ENCODE measurements at places on chromosomes 7 and 10.
A peak's percentile ranks its signal among the peaks of the same experiment; 100 is the strongest.

GRCh38 chr7:36633377-36633776, 90.9 kb downstream of the AOAH start:
- no peak for DNase-seq

- DNase-seq: no peak
These were observed 33.8 kb downstream of the PIK3AP1 start for GRCh38 chr10:96686514-96686913.

DNA sequence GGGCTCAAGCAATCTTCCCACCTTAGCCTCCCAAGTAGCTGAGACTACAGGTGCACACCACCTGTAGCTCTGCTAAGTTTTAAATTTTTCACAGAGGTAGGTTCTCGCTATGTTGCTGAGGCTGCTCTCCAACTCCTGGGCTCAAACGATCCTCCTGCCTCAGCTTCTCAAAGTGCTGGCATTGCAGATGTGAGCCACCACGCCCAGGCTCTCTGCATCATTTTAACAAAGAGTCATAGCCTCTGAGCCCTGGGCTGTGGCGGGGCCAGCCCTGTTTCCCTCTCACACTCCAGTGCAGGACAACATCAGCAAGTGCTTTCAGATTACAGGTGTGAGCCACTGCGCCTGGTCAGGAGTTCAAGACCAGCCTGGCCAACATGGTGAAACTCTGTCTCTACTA, 102.5 kb downstream of the COL26A1 start:
- no peak for DNase-seq

GRCh38 chr7:70392256-70392876, 739.6 kb upstream of the GALNT17 start:
- DNase-seq: peak; percentile 83

DNA sequence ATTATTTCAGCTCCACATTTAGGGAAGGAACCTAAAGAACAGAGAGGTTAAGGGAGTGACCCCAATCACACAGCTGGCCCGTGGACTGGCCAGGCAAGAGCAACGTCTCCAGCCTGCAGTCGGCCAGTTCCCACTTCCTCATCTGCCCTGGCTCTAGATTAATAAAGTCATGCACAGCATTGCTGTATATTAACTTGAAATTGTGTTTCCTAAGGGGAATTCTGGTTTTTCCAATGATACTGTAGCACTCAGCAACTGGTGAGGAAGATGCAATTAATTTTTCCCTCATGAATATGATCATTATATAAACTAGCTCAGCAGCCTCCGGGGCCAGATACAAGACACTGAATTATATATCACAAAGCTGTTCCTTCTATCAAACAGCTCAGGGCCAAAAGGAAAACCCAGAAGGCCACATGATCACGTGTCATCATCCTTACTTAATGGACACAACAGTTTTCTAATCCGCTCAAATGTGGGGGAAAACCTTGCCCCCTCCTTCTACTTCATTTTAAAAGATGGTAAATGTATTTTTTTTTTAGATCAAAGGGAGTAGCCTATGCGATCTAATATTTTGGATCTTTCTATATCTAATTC, 295.3 kb upstream of the PRKCQ start:
- no peak for DNase-seq

- no peak for DNase-seq
These were observed 19.7 kb downstream of the LIPK start for GRCh38 chr10:88725798-88726197.

DNA sequence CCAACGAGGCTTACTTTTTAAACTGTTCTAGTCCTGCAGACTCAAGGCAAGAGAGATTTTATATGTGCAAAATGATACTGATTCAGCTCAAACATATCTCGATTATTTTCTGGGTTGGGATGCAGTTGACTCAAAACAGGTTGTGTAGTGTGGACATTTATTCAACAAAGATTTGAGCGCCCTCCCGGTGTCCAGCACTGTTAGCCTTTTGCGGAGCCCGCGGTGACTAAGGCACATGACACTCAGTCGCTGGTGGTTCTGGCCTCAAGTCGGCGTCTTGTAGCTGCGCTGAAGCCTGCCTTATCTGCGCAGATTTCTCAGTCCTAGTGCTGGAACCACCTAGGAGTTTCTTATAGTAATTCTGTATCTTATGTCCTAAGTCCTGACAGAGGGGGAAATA, 938 bp upstream of the CADPS2 start:
- peak; percentile 55 for DNase-seq

DNA sequence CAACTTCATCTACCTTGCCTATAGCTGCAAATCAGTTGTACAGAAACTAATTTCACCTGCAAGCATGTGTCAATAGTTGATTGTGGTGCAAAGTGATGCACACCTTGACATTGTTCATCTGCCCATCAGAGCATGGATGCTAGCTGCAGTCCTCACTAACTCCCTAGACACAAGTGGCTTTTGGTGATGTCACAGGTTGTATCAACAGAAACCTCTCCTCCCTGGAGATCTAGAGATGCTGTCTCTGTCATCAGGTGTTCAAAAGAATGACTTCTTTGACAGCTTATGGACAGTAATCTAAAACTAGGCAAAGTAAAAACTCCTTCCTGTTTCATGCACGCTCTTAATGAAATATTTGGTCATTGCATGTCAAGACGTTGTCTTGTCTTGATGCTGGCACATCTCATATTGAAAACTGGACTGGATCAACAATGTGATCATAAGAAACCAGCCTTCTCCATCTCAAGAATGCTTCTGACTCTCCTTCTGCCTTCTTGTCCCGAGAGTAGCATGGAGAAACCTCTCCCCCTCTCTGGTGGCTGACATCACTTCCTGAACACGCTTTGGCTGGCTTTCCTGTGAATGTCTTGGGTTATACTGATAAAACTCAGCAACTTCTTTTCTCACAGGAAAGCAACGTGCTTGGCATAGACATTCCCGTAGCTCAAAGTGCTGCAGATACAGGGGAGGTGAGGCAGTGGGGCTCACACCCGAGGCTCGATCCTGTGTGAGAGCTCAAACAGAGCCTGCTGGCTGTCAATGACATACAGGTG, 176.2 kb upstream of the CDCA7L start:
- peak; percentile 80 for DNase-seq

GRCh38 chr10:114166043-114166442, 8.0 kb downstream of the CCDC186 start:
- peak; percentile 65 for DNase-seq

DNA sequence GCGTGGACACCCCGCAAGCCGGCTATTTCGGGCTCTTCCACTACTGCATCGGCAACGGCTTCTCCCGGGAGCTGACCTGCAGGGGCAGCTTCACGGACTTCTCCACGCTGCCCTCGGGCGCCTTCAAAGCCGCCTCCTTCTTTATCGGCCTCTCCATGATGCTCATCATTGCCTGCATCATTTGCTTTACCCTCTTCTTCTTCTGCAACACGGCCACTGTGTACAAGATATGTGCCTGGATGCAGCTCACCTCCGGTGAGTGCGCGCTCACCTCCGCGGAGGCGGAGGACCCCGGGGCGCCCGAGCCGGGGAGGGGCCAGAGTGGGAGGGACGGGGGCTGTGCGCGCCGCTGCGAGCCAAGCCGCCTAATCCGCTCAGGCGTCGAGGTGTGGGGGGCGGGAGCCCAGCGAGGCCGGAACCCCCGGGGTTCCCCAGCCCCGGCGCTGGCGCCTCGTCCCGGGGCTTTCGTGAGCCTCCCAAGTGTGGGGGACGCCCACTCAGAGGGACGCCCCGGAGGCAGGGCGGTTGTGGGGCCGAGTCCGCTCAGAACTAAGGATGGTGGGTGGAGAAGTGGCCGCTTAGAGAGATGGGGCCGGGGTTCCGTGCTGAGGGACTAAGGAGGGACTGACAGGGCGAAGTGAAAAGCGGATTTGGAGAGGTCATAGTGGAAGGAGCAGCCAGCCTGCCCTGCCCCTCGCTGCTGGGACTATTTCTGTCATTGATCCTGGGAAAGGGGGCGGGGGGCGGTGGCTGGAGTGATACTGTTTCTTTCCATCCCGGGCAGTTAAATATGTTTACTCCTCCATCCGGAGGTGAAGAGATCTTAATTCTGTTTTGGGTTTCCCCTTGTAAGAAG, 795 bp downstream of the LHFPL3 start:
- DNase-seq: no peak

- no peak for DNase-seq
These were observed 143.8 kb upstream of the RHEB start for GRCh38 chr7:151663382-151664100.

DNA sequence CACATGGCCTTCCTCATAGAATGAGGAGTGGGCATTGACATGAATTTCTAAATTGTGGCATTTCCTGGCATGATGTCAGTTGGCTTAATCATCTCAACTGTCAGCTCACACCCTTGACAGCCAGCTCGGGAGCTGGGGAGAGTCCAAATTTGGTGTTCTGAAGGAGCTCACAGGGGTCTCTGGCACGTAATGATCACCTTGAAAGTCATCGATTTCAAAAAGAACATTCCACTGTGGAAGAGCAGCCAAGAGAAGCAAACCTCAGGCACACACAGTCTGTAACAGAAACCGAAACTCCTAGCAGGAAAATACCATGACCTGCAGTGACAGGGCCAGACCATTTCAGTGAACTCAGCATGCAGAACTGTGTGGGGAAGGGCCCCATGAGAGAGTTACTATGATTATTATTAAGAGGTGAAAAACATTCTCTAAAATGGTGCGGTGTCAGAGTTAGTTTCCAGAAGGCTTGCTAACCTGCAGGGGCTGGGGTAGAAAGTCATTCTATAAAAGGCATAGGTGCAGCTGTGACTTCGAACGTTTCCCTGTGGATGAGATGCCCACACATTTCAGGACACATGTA, 26.4 kb upstream of the KLF6 start:
- no peak for DNase-seq

- DNase-seq: peak; percentile 48
These were observed 16.9 kb downstream of the VENTX start for GRCh38 chr10:133254421-133255120.

DNA sequence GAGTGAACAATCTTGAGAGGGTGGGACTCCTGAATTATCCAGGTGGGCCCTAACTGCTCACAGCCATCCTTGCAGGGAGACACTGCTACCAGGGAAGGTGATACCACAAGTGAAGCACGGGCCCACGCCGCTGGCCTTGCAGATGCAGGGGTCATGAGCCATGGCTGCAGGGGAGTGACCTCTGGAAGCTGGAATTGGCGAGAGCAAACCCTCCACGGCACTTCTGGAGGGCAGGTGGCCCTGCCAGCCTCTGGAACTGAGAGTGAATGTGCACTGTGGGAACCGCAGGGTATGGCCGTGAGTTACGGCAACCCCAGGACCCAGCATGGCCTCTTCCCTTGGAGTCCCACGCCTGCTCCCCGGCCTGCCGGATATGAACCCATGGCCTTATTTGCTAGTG, 37.5 kb downstream of the STK32C start:
- DNase-seq: no peak

DNA sequence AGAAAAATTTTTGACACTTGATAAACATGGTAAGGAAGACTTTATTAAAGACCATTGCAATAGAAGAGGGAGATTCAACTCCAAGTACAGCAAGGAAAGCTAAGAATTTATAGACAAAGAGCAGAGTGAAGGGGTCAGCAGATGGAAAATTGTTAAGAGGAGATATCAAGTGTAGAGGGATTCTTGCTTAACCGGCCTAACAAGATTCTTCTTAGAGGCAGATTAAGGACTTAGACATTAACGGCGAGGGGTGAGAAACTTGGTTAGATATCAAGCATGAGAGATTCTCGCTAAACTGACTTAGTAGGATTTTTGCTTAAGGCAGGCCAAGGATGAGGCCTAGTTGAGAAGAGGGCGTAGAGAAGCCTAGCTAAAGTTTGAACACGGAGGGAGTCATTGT, 76.0 kb downstream of the ITGB1 start:
- DNase-seq: peak; percentile 61

DNA sequence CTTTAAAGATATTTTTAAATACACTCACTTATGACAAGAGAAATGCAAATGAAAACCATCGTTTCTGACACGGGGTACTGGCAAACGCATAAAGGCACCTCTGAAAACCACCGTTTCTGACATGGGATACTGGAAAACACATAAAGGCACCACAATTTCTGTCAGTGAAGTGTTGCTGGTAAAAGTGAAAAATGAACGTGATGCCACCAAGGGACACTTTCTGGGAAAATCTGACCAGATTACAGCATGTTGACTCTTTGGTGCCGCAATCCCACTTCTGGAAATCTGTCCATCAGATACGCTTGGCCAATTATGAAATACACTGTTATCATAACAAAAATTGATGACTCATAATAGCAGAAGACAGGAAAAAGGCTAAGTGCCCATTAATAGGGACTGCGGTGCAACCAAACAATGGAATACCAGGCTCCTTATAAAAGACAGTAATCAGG, 131.7 kb downstream of the ZMYND11 start:
- DNase-seq: no peak

DNA sequence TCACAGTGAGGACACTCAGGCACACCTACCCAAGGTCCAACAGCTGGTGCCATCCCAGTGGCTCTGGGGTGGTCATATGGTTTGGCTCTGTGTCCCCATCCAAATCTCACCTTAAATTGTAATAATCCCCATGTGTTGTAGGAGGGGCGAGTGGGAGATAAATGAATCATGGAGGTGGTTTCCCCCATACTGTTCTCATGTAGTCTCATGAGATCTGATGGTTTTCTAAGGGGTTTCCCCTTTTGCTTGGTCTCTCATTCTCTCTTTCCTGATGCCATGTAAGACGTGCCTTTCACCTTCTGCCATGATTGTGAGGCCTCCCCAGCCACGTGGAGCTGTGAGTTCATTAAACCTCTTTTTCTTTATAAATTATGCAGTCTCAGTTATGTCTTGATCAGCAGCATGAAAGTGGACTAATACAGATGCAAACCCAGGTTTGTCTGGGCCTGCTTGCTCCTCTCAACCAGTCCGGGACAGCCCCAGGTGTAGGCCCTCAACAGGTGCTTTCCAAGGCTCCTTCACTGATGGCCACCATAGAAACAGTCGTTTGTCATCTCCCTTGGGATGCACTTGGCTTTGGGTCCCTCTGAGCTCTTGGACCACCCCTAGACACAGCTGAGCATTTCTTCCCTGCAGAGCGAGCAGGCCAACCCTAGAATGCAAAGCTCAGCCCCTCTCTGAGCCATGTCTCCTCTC, 101.3 kb upstream of the CTBP2 start:
- DNase-seq: no peak

DNA sequence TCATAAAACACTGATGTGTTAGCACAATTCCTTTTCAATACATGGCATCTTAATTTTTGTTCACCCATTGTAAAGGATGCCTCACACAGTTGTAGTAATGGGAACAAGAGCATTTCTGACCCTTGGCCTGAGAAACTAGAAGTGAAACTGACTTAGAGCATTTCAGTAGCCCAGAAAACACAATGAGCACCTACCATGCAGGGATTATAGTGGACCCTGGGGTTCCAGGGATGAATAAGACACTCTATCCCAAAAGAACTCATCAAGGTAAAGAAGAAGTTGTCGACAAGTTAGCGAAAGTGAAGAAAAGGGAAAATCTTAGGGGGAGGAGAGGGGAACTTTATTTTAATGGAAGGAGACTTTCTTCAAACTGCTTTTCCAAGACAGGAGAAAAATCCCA, 125.6 kb downstream of the NT5C2 start:
- DNase-seq: no peak

DNA sequence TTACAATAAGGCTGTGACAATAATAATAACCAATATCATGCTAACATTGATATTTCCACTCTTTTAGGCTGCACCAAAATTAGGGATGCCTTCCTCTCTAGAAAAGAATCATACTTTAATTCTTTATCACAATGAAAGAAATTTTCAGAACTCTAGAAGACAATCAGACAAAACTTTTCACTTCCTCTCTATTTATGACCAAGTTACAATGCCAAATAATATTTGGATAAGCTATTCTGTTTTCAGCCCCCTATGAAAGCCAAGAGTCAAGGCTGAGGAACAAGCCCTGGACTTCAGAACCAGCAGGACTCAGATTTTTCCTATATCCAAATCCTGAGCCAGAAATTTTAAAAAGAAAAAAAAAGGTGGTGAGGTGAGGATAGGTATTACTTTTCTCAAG, 4.6 kb downstream of the HYCC1 start:
- DNase-seq: no peak

GRCh38 chr7:85890244-85890811, 703.5 kb upstream of the SEMA3D start:
- peak; percentile 32 for DNase-seq

Measured in umbilical cord (tissue), 2 donors.